Sciatic nerve (tissue), 2 donors: ENCODE measurements at places on chromosomes 4 and X.

DNA sequence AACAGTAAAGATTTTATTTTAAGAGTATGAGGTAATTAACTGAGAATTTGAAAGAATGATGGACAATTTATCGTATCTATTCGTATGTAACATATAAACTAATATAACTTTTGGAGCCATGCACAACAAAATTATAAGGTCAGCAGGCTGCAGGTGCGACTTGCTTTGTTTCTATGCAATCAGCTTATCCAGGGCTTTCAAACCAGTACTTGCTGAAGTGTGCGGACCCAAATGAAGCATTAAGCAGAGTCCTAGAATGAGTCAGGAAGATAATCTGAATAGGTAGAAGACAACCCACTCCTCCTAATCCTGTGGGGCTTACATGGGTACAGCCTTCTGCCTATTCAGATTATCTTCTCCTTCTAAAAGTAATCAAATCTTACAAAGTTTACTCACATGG lies 2.1 kb downstream of the NSD2 start:
- no peak for DNase-seq

DNA sequence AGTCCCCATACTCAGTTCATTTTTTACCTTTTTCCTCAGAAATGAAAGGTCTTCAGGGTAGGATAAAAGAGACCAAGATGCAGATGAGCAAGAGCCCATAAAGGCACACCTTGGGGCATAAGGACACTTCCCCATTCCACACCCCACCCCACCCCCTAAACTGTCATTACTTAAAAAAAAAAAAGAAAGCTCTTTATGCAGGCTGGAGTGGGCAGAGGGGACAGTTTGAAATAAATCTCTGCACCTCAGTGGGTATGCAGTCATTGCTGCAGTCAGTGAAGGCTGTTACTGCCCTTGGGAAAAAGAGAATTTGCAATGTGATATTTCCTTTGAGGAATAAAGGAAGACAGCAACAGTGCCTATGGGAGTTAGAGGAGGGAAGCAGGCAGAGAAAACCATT lies 137.5 kb downstream of the ANK2 start:
- no peak for DNase-seq

DNA sequence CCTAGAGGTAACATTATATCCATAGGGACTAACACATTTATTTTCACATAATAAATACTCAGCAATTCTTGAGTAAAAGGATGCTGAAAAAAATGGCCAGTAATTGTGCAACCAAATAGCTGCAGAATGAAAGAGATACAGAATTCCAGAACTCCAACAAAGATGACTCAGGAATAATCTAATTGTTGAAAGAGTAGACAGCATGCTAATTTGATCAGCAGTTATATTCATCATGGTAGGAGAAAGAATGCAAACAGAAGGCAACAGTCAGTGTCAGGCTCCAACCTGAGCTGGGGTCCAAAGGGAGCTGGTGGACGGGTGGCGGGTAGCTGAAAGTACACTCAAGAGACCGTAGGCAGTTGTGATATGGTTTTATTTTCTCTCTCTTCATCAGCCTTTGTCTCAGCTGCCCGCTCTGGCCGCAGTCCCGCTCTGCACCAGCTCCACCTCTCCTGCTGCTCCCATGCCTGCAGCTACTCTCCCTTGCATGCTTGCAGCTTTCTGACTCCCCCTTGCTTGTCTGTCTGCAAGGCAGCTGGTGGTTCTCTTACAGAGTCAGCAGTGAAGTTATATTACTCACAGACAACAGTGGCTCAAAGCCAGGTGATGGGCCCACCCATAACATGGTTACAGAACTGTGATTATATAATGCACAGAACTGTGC lies 1150.1 kb downstream of the STIM2 start:
- no peak for DNase-seq

- DNase-seq = no peak
Observed at GRCh38 chrX:43527801-43528200, 128.3 kb upstream of the MAOA start.

DNA sequence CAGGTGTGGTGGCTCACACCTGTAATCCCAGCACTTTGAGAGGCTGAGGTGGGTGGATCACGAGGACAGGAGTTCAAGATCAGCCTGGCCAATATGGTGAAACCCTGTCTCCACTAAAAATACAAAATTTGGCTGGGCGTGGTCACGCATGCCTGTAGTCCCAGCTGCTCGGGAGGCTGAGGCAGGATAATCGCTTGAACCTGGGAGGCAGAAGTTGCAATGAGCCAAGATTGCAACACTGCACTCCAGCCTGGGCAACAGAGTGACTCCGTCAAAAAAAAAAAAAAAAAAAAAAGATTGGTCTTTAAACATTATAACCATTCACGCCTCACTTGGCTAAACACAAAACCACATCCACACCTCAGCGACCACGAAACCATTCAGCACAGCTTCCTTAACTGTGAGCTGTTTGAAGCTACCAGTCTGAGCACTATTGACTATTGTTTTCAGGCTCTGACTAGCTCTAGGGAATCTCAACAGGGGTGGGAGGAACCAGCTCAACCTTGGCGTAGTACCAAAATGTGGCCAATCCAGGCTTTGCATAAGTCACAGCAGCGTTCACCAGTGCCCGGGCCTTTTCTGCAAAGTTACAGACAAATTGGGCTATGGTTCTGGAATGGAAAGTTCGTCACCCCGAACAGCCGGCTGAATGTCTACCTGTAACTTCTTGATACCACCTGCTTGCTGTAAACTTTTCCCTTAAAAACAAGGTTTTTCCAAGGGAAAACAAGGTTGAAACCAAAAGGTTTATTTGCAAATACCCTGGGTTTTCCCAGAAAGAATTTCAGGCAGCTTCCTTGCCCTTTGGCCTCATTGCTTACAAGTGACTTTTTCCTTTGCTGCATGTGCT lies 73.6 kb upstream of the DHX15 start:
- DNase-seq = peak; percentile 82

GRCh38 chr4:16034010-16034748 lies 49.6 kb downstream of the PROM1 start:
- DNase-seq = no peak

GRCh38 chr4:26991057-26991456 lies 130.4 kb downstream of the STIM2 start:
- no peak for DNase-seq

DNA sequence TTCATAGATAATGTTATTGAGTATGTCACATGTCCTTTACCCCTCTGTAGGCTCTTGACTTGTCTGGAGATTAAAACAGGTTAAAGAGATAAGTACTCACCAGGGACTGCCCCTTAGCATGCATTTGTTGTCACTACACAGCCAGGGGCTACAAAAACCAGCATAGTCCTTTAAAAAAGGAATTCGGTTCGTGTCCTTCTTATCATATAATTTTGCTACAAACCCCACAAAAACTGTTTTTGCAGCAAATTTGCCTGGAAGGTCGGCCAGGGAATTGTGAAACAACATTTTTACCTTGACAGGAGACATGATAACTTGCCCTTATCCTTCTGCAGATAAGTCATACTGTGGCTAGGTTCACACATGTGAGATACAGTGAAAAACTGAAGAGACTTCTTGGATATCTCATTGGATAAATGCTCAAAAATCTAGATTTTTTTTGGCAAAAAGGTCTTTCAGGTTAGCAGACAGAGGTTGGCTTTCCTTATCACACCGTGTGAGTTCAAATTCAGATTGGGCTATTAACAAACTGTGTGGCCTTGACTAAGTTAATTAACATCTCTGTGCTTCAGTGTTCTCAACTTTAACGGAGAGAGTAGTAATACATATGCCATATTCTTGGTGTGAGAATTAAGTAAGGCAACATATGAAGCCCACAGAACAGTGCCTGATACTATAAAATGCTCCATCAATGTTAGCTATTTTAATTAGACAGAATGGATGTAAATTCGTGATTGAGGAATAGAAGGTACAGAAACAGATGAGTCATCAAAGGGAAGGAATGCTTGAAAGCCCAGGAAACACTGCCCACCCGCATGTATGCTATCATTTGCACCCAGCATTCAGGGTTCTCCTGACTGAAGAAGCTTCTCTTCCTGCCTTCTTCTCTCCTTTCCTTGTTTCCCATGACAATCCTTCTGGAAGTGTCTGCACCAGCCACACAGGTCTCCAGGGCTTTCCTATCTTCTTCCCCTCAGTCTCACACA lies 30.0 kb downstream of the FAM9C start:
- no peak for DNase-seq

GRCh38 chr4:115152081-115152480 lies 38.7 kb upstream of the NDST4 start:
- no peak for DNase-seq

- DNase-seq = no peak
Observed at GRCh38 chr4:96955226-96955625, 1115.3 kb downstream of the PDHA2 start.

DNA sequence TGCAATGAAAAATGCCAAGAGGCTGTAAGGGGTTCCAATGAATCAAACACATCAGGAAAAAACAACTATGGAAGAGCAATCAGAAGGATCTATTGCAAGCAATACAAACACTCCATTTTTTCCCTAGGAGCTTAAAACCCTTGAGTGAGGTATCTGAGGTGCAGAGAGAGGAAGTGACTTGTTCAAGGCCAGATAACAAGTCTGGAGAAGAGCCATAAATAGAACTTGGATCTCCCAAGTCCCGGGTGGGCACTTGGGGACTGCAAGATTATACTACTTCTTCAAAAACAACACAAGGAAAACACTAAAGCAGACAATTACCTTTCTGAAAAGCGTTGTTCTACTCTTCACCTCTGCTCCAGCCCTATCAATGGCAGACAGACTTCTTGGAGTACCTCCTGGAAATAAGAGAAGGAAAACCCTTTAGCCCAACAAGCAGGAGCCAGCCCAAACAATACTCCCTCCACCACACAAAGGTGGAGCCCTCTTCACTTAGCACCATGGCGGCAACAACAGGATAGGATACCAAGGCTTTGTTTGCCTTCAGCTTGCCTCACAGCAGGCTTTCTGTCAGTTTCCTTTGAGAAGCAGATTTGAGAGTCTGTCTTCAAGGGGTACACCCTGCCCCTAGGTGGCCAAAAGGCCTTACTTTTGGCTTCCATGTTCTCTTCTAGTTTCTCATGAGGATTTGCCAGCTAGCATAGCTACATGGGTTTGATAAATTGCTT lies 26.0 kb downstream of the AIFM1 start:
- no peak for DNase-seq
